ENCODE measurements at places on chromosomes 12 and 14.

- no peak for DNase-seq
Observed at GRCh38 chr12:127790376-127790775, 476.6 kb upstream of the TMEM132C start.

DNA sequence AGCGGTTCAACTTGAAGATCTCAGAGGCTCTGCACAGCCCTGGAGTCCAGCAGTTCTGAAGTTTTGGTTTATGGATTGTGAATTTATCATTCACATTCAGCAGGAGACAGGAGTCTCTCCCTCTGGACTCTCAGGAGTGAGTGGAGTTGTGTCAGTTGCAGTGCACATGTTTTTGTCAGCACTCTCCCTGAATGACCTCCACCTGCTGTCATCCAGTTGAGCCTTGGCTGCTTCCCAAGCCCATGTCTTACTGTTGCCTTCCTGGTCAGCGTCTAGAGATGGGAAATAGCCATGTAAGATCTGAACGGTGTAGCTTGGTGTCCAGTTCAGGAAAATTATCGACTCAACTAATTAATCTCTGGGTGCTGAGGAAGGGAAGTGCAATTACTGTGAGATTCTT is 133.2 kb downstream of the PRKCH start:
- no peak for DNase-seq

DNA sequence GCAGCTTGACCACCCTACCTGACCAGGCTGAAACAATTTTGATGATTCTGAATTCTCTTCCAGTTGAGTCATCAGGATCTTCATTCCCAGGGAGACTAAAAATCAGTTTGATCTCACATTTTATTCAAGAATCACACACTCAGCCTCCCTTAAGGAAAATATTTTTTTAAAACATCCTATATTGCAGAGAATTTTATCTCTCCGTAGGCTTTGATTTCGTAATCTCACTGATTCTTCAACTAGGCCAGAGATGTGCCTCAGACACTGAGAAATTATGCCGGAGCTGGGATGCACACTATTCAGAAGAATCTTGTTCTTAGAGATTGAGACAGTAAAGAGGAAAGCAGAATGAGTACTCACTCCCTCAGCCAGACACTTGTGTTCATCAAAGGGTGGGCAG is 7.0 kb upstream of the ANO2 start:
- no peak for DNase-seq

GRCh38 chr14:79265366-79265946 is 945.8 kb downstream of the DIO2 start:
- DNase-seq: no peak

DNA sequence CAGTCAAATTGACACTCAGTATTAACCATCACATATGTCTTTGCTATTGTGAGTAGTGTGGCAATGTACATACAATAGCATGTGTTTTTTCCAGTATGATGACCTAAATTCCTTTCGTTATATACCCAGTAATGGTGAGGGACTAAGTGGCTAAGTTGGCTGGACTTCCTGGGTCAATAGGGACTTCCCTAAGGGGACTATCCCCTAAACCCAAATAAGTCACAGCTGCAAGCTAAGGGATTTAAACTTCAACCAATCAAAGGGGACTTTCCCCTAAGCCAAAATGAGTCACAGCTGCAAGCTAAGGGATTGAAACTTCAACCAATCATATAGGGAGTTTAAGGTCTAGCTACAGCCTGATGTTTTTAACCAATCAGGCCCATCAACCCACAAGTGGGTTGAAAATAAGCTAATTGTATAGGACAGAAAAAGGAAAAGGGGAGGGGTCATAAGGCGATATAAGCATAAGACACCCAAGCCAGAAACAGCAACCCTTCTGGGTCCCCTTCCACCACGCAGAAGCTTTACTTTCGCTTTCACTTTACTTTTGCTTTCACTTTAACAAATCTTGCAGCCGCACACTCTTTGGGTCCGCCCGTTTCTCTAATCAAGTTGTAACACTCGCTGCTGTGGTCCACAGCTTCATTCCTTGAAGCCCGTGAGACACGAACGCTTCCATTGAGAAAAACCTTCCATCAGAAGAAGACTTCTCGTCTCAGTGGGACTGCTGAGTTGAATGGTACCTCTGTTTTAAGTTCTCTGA is 404.4 kb downstream of the FLRT2 start:
- peak; percentile 91 for DNase-seq

GRCh38 chr12:52119398-52120254 is 40.1 kb downstream of the SMIM41 start:
- peak; percentile 66 for DNase-seq
